ENCODE measurements at places on chromosomes 13 and 19.

GRCh38 chr13:48232420-48233045 lies 473 bp upstream of the ITM2B start:
- no peak for DNase-seq

- no peak for DNase-seq
Observed at GRCh38 chr13:39536906-39537305, 66.1 kb downstream of the LHFPL6 start.

DNA sequence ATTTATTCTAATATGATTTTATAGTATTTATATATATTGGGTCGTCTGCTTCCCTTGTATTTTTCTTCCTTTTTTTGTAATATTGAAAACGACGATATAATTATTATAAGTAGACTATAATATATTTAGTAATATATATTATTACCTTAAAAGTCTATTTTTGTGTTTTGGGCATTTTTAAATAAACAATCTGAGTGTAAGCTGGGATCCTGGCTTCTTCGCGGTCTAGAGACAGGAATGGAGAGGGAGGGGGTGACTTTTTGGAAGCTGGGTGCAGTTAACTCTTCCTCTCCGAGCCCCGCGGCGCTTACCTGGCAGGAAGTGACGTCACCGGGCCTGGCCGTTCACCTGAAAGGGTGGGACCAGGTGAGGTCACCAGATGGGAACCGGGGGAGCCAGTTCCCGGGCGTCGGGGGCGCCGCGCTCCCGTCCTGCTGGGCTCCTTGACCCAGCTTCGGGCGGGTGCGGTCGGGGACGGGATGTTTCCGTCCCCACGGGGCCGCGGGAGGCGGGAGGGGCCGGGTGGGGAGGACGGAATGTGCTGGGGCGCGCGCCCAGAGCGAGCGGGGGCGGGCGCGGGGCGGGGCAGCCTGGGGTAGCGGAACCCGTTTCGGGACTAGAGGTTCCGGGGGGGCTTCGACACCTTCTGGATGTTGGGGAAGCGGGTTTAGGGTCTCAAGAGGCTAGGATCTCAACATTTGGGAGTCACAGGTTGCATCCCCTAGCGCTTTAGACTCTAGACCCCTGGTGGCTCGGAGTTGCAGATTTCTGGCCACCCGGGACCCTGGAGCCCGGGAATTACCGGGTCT lies 2.8 kb downstream of the ZFP36 start:
- peak; percentile 77 for DNase-seq

DNA sequence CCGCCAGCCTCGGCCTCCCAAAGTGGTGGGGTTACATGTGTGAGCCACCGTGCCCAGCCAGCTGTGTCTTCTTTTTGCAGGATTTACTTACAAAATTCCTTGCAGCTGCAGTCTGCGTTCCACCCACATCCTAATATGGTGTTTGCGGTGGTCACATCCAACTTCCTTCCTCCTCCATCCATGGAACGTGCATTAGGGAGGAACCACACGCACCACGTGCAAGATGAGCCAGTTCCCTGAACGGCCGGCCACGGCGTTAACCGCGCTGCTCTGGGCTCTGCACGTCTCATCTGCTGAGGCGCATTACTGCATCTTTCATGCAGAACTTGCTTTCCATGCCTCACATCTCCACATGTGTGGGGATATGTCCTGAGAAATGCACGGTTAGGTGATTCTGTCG lies 13.0 kb upstream of the SIGLEC11 start:
- no peak for DNase-seq

DNA sequence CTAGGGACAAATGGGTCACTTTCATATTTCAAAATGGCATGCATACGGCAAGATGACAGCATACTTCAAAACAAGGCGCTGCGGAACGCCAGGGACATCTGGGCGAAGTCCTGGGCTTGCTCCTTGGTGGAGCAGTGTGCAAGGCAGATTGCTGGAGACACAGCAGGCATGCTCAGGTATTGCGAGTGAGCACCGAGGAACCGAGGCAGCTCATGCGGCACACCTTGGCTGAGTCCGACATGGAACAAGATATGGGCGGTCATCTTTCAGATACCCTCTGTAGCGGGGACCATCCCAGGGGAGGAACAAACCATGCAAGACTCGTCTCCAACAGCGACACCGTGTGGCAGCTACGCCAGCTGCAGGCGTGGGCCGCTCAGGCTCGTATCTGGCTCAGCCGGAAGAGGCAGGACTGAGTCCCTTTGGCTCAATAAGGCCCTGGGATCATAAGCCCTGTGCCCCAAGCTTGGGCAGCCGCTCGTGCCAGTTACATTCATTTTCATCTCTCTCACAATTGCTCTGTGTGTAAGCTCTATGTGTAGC lies 112.4 kb downstream of the NUFIP1 start:
- DNase-seq = no peak

- no peak for DNase-seq
Observed at GRCh38 chr13:39538816-39539790, 63.9 kb downstream of the LHFPL6 start.

DNA sequence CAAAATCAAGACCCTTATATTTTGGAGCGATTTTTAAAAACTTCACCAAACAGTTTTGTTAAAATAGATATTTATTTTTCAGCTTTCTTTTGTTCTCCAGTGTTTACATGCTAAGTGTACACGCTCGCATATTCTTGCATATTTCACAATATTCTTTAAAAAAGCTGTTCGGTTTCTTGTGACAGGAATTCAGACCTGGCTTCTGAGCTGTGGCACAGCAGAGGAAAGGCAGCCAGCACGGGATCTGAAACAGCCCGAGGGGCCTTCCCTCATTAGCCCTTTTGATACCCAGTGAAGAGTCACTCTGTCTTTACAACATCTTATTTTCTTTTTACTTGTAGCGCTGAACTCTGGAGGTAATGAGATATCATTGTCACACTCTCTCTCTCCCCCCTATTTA lies 234.0 kb downstream of the B3GLCT start:
- no peak for DNase-seq

GRCh38 chr13:27489456-27489855 lies 39.1 kb upstream of the MTIF3 start:
- no peak for DNase-seq

DNA sequence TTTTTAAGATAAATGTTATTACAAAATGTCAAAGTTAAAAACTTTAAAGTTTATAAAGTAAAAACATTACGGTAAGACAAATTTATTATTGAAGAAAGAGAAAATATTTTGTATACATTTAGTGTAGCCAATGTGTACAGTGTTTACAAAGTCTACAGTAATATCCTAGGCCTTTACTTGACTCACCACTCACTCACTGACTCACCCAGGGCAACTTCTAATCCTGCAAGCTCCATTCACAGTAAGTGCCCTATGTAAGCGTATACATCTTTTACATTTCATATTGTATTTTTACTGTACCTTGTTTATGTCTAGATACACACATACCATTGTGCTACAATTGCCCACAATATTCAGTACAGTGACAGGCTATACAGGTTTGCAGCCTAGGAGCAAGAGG lies 448.2 kb downstream of the KCTD12 start:
- DNase-seq = no peak

DNA sequence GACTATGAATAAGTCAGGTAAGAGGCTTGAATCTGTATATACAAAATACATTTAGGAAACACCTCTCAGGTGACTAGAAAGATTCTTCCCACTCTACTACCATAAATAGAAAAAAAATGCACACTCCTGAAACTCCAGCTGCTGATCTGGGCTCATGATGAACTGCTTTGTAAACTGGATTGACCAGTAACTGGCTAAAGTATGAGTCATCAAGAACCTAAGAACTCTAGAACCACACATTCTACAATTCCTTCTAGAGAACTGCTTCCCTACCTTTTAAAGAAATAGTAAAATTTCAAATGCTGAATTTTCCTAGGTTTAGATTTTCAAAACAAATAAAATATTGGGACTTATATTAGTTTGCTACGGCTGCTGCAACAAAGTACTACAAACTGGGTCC lies 55.2 kb downstream of the ELF1 start:
- no peak for DNase-seq

DNA sequence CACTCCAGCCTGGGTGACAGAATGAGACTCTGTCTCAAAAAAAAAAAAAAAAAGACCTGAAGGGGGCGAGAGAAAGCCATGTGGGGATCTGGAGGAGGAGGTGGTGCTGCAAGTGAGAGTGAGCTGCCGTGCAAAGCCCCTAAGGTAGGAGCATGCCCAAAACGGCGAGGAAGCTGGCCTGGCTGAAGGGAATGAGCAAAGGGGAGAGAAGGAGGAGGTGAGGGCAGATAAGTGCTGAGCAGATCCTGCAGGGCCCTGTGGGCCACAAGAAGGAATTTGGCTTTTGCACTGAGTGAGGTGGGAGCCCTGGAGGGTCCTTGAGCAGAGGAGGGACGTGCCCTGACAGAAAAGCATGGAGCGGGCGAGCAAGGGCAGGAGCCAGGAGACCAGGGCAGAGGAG lies 19.4 kb upstream of the ADGRE5 start:
- no peak for DNase-seq

DNA sequence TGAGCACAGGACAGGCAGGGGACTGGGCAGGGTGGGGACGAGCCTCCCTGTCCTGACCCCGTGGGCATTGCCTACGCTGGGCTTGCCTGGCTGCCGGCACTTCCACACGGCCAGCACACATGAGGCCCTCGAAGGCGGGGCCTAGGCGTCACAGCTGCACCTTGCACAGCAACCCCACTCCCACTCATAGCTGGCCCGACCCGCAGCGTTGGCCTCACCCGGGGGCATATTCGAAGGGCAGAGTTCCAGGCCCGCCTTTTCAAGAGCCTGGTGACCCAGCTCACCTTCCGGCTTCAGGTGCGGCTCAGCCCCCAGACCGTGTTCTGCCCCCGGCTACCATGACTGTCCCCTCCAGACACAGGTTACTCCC lies 16.9 kb upstream of the PROZ start:
- no peak for DNase-seq

DNA sequence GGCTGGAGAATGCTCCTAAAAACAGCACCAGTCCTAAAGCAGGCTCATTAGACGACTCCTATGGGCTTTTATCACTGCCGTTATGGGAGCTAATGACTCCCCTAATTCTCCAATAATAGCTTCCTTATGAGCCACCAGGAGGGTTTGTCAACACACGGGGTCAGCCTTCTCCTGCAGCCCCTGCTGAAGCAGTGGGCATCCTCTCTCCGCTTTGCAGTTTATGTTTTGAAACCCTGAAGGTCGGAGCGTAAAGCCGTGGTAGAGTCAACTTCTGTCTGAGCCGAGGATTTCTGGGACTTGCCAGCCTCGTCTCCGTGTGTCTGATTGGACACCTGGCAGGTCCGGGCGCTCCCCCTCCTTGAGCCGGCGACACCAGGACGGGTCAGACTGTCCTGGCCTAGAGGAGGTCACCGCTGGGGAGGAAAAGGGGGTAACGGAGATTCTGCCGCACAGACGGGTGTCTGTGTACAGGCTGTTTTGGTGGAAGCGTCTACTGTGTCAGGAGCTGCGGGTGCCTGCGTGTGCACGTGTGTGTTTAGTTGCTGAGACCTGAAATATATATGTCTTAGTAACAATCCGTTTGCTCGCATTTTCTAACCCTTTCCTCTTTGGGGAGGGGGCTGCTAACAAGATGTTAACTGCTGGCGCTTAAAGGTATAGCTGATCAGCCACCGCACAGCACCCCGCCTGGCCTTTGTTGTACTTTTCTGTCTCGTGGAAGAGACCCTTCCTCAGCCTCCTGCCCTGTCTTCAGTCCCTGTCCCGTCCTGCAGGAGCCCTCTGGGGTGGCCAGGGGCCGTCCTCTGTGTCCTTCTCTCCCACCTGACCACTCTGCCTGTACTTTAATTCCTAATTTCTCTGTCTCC lies 1.9 kb downstream of the KDM4B start:
- DNase-seq = no peak

GRCh38 chr19:49020931-49021895 lies 2.9 kb downstream of the CGB3 start:
- no peak for DNase-seq

DNA sequence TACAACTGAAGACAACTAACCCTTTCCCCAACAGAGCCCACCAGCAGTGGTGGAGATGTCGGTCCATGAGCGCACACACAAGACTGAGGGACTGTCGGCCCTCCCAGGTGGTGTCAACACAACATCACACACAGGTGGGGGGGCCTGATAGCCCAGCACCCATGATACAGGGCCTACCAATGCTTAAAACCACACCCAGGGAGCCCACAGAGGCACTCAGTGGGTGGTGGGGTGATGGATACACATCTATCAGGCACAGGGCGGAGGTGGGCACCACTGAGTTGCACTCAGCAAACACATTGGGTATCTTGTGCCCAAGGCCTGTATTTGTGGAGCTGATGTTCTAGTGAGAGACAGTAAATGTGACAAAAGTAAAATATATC lies 7.0 kb upstream of the ZFP36 start:
- no peak for DNase-seq

DNA sequence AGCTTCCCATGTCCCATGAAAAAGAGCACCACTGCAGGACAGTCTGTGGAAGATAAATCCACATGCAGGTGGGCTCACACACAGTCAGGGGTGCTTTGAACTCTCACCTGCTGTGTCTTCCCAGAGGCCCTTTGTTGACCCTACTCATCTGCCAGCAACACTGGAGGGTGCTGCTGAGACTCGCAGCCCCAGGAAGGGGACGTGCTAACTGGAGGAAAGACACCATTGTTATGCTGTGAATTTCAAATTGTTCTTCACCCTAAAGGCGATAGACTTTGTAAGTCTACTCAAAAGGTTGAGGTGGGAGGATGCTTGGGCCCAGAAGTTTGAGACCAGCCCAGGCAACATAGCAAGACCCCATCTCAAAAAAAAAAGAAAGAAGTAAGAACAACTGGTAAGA lies 107.3 kb upstream of the SERP2 start:
- DNase-seq = no peak

DNA sequence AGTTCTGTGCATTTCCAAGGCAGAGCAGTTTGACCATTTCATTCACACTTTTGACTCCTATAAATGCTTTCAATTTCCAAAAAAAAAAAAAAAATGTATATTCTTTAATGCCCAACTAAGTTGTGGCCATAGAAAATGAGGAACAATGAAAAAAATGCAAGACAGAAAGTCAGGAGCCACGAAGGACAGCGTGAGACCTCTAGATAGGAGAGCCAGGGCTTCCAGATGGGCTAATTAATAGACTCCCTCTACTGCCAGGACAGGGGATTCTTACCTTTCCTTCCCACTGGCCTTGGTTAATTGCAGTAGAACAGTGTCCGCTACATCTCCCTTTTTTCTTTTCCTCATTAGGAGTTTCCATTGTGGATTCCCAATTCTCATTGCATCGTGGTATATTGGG lies 8.6 kb downstream of the FPR3 start:
- DNase-seq = no peak
